ENCODE measurements at places on chromosomes 1 and 21.

DNA sequence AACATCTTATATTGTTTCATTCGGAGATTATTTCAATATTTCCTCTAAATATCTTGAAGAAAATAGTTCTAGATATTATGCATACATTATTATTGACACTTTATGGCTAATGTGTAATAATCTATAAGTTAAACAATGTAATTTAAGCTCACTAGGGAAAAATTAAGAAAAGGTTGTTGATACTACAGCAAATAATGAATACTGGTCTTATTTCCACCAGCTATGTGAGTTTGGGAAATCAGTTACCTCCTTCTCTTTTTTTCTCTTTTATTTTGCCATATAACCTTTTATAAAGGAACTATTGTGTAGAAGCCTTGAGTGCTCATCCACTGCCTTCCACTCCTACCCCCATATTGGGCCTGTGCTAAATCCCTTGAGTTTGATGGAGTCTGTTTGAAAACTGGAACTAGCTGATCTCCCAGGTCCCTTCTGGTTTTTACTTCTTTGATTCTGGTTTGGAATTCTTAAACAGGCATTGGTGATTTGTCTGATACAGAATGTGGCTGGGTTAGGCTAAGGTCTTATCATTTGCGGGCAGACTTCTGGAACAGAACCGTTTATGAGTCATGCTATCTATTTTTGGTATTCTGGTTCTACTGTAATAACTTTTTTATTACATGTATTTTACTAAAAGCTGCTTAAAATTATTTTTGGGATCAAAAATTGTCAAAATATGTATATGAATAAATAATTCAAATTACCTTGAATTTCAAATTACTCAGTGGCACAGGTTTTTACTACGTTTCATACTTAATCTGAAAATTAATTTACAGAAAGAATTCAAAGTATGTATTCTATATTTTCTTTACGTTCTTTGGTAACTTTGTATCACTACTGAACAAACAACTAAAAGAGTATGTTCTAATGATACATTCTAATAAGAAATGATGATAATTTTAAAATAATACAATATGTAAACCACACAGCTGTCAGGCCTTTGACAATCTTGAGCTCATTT, 5.0 kb upstream of the CDC14A start:
- DNase-seq: no peak

- DNase-seq: no peak
These were observed 17.1 kb upstream of the OBSCN start for GRCh38 chr1:228190778-228191177.

- no peak for DNase-seq
These were observed 54.4 kb upstream of the C8B start for GRCh38 chr1:57020216-57020615.

DNA sequence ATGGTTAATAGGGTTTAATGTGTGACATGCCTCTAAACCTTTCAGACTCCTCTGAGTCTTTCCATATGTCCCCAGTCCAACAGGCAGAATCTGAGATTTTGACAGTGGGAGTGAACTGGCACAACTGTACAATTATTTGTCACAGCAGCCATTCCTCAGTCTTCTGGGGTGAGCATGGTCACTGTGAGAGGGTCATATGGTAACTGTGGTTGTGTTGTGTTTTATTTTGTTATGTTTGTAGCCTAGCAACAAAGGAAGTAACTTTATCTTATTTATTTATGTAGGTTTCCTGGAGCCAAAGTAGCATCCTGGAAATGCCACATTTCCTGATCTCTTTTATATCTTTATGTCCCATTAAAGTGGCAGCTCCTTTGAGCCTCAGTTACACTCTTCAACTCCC, 1067.9 kb downstream of the TTLL7 start:
- DNase-seq: no peak

GRCh38 chr1:119906927-119907652, 10.8 kb upstream of the ADAM30 start:
- DNase-seq: no peak

DNA sequence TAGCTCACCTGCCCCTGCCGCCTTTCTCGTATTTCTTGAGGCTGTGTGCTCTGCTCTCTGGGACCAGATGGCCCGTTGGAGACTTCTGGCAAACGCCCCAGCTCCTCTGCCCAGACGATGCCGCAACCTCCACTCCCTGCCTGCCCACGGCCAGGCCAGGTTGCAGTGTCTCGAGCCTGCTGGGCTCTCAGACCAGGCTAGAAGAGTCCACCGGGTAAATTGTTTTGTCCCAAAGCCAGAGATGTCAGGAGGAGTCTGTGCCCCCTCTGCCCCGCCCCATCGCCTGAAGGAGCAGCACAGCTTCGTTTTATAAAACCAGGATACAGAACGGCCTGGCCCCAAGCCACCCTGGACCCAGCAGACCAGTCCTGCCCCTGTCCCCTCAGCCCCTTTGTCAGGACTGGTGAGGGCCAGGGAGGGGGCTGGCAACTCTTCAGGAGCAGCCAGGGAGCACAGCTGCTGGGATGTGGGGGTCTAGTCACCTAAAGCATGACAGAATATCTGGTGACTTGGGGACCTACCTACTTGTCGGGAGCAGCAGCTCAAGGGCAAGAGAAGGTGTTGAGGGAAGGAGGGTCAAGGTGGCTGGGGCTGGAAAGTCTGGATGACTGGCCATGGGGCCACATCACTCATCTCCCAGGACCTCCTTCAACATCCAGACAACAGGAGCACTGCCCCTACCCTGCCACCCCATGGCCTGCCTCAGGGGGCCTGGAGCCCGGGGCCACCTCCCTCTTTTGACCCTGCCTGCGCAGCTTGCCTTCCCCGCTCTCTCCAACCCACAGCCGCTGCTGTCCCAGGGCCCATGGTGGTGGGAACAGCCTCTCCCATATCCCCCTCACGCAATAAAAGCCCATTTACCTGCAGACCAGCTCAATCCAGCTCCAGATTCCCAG, 33.9 kb upstream of the LBR start:
- DNase-seq: peak; percentile 59

GRCh38 chr1:227450489-227450888, 112.9 kb upstream of the ZNF678 start:
- DNase-seq: no peak

- no peak for DNase-seq
These were observed 511.0 kb downstream of the OMA1 start for GRCh38 chr1:58035523-58035922.

GRCh38 chr1:161008869-161009510, 12.0 kb downstream of the F11R start:
- no peak for DNase-seq

GRCh38 chr1:20476265-20477038, 9.6 kb downstream of the CAMK2N1 start:
- DNase-seq: no peak

- DNase-seq: no peak
These were observed 25.1 kb upstream of the B3GALT2 start for GRCh38 chr1:193211539-193211938.

DNA sequence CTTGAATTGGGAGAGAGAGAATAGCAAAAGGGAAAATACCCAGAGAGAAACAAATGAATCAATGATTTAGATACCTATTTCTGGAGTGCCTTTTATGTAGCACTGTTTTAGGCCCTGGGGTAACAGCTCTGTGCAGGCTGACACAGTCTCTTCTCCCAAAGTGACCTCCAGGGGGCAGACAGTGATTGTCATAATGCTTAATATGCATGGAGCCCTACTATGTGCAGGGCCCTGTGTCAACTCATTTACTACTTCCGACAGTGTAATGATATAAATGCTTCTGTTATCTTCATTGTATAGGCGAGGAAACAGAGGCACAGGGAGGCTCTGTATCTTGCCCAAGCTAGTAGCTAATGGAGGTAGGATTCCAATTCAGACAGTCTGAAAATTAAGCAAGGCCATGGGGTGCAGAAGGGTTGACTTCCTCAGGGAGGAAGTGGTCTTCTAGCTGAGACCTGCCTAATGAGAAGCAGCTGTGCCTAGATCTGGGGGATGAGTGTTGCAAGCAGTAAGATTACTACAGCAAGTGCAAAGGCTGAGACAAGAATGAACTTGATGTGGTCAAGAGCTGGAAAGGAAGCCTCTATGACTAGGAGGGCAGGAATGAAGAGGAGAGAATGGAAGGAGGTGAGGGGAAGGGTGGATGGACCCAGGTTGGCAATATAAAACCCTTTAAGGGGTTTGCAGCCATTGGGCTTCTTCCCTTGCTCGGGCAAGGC, 16.2 kb upstream of the SERINC2 start:
- no peak for DNase-seq

- no peak for DNase-seq
These were observed 134.9 kb upstream of the GORAB start for GRCh38 chr1:170397061-170397460.

DNA sequence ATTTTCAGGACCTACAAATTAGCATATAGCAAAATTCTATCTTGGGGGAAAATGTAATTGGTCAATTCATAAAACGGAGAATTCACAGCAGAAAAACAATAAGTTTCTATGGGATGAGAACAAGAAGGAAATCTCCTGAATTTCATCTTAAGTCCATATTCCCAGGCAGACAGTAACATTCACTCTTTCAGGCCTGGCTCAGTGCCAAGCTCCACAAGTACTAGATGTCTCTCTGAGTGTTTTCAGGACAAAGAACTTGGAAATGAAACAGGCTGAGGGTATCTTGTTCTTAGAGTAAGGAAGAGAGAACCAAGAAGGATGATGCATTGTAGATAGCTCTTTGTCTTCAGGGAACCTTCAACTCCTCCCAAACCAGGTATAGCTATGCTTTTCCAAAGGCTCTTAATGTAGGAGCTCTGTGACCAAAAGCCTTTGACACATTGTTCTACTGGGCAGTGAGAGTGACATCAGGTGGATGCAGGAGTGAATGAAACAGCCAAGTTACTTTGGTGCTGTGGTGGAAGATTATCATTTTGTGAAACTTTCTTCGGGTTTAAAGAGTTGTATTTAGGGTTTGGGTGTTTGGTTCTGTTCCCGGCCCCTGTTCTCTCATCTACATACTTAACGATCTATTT, 298.3 kb downstream of the GPATCH2 start:
- DNase-seq: no peak

GRCh38 chr1:216422821-216423520, at the start of gene USH2A:
Gene USH2A (minus strand): TSS chr1:216423448. CDS start chr1:216422336, 1,112 bp downstream.
- no peak for DNase-seq

GRCh38 chr1:231887866-231888265, 261.3 kb downstream of the DISC1 start:
- no peak for DNase-seq

GRCh38 chr1:115140442-115141144, 51.3 kb upstream of the TSPAN2 start:
- DNase-seq: no peak

- DNase-seq: no peak
These were observed 376.2 kb downstream of the KIF26B start for GRCh38 chr1:245530937-245531336.

DNA sequence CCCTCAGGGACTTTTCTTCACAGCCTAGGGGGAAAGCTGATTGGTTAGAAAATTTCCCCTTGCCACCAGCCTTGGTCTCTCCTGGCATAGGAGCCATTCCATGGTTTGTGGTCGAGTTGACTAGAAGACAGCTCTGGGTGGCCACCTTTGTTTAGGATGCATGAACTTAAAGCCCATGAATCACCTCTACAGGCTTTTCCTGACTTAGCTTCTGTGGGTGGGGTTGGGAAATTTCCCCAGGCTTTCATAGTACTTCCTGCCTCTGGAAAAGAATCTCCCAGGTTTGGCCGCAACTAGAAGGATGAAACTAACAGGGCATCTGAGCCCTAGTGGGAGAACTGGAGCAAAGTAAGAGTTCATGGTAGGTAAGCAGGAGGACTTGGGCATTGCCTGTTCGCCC, 72.6 kb downstream of the SNRPE start:
- DNase-seq: no peak

DNA sequence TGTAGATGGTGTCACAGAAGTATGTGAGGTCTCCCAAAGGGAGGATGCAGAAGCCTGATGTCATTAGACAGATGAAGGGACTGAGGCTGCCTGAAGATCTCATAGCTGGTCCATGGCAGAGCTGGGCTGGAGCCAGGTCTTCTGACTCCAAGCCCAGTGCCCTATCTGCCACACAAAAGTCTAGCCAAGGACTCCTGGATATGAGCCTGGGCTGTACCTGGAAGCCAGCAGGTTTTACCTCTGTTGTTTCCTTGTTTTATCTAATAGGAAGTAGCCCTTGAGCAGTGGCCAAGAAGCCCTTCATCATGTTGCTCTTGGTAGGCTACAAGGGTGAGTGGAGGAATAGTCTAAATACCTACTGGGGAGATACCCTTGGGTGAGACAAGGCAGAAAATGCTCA, 74.4 kb upstream of the SLC44A3 start:
- no peak for DNase-seq

- peak; percentile 32 for DNase-seq
These were observed 96.9 kb upstream of the SLC25A33 start for GRCh38 chr1:9442278-9442846.
